ENCODE measurements at places on chromosomes 6 and 20.

GRCh38 chr6:131652472-131652871, 15.4 kb downstream of the ENPP3 start:
- no peak for DNase-seq

- DNase-seq, result no peak
These were observed 26.5 kb downstream of the NKAIN2 start for GRCh38 chr6:123830120-123830519.

DNA sequence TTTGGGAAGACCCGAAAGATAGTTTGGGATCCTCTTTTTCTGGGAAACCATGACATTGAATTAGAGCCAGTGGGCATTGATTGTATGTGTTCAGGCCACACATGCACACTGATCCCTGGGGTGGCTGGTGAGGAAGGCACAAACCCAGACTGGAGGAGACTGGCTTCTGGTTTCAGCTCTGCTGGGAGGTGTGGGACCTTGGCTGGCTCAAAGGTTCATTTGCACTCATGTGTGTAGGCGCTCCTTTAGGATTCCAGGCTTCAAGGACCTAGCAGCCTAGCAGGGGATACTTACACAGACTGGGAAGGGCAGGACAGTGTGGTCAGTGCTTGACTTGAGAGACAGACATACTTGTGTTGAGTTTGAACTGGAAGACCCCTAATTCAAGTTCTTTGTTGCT, 7.2 kb downstream of the RIN2 start:
- DNase-seq, result no peak

GRCh38 chr6:44211284-44211683, 5.4 kb upstream of the MYMX start:
- DNase-seq, result no peak

DNA sequence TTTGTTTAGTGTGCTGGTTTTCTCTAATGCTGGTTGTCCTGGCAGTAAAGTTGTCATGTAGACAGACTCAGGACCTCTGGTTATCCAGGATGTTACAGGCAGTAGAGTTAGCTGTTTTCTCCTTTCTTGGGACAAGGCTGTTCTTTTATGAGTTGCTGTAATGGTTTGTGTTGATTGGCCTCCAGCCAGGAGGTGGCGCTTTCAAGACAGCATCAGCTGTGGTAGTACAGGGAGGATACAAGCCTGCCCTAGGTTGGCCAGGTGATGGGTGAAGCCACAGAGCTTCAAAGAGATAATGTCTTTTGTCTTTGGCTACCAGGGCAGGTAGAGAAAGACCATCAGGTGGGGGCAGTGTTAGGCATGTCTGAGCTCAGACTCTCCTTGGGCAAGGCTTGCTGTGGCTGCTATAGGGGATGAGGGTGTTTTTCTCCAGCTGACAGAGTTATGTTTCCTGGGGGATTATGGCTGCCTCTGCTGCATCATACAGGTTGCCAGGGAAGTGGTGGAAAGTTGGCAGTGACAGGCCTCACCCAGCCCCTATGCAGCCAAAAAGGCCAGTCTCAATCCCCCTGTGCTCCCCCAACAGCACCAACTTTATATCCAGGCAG, 127.2 kb upstream of the TAB2 start:
- no peak for DNase-seq

GRCh38 chr6:27777614-27778355, 134.4 kb downstream of the OR2B2 start:
- no peak for DNase-seq

DNA sequence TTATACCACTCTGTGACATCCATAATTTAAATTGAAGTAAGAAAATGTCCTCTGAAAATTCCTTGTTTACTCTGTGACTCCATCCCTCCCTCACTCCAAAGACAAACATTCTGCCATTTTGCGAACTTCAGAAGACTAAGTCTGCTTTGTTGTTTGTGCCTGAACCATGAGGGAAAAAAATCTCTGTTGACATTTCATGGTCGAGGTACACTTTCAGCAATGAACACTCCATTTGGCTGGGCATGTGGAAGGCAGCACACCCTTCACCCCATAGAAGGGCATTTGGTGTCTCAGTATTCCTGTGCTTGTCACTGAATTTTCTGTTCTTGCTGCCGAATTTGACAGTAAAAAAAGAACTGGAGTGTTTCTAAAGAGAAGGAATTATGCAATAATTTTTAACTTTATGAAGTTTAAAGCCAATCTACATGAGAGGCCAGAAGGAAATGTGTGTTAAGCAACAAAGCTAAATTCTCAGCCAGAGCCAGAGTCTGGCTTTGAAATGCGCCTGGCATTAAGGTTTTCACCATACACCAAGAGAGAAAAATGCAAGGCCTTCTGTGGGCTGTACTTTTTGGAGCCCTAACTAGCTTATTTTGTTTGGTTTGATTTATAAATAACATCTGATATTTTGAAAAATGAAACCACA, 4.7 kb upstream of the PBOV1 start:
- DNase-seq, result no peak

- DNase-seq, result no peak
These were observed 7.9 kb upstream of the ARMC12 start for GRCh38 chr6:35728683-35729678.

- no peak for DNase-seq
These were observed 32.7 kb upstream of the PROKR2 start for GRCh38 chr20:5349448-5349847.

GRCh38 chr20:48194583-48194982, 409.3 kb upstream of the SULF2 start:
- DNase-seq, result no peak

DNA sequence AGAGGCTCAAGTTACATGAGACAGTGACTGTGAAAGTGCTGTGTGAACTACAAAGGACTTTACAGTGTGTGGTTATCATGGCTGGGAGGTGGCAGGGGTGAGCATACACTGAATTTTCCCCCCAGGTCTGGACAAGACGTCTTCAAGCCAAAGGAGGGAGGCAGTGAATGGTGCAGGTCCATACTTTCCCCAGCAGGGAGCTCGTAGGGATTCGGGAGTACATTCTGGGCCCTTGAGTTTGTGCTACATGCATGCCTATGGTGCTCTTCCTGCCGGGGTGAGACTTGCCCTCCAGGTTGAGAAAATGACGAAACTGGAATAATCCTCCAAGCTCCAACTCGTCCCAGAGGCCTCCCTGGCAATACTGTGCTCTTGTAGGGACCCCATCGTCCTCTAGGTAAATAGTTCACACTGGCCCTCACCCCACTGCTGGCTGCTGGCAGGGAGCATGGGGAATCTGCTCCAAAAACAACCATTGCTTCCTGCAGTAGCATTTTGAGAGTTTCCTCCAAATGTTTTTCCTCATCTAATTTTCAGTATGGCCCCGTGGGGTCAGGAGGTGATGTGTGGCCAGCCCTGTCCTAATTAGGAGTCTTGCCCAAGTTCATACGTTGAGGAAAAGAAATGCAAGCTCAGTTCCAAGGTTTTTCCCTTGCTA, 57.6 kb downstream of the ZNF831 start:
- DNase-seq, result no peak

DNA sequence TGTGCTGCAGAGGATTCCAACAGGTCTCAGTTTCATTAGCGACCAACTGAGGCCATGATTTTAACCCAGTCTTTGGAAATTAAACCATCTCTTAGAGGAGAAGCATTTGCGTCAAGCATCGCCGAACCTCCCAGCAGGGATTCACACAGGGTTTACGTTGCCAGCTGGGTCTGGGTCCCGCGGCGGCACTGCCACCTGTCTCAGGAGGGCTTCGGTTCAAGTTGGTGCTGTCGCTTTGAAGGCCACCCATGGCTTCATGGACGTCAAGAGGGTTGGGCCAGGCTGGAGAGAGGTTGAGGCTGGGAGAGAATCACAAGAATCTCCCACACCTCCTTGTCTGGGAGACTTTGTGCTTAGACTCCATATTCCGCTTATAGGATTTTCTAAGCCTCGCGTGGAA, 43.0 kb upstream of the FRMD1 start:
- DNase-seq, result no peak

DNA sequence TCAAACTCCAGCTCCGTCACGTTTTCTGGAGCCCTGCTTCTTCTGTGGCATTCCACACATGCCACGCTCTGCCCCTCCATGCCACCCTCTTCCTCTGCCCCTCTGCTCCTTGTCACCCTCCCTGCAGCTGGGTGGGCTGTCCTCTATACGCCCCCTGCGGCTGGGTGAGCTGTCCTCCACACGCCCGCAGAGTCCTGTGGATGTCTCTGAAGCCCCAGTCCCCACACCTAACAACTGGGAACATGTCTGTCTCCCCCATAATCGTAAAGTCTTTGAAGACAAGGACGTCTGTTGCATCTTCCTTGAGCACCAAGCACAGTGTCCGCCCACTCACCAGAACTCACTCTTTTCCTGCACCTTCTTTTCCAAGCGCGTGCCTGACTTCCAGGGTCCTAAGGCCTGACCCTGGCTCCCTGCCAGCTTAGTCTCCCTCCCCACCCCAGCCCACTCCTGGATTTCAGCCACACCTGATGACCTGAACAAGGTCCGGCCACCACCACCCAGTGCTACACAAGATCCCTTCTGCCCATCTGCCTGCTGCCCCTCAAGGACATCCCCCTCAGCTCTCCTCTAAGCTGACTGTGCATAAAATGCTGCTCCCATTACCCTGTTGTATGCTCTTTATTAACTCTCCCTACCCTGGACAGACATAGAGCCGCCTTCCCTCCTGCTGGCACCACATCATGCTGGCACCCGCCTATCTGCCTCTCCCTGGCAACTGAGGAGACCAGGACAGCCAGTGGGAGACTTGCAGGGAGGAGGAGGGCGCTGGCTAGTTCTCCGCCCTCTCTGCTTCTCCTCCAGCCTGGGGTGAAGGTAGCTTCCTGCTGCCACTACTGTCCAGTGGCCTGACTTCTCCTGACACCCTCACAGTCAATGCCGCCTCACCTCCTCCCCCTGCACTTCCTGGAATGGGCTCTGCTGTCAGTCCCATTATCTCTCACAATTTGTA, 10.7 kb upstream of the PRR18 start:
- DNase-seq, result no peak

DNA sequence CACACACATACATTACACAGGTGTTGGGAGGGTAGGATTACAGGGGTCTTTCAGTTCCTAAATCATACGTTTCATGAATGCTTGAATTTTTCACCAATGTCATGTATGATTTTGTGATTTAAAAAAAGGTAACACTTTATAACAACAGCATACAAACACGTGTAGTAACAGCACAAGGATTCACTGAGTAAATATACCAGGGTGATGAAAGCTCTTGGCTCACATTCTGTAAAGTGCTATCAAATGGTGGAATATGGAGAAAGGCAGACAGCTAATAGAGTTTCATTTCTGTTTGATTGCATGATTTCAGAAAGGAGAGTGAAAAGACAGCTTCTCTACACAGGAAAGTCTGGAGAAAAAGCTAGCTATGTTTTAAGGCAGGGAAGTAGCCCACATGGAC, 231.9 kb downstream of the CD83 start:
- DNase-seq, result no peak

DNA sequence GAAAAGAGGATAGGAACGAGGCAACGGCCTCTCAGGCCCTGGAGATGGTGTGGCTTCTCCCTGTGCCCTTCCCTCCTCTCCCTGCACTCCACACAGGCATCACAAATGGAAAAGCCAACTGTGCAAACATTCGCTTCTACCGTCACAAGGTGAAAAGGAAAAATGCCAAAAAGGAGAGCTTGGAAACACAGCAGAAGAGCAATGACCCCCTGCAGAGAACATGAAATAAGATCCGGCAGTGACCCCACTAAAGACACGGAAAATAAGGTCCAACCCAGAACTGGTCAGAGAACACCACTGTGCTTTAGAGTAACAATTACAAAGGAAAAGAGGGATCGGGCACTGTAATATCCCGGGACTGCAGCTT, 63.0 kb downstream of the SLC22A23 start:
- DNase-seq, result no peak

GRCh38 chr20:22563062-22563965, 21.1 kb downstream of the FOXA2 start:
- no peak for DNase-seq

DNA sequence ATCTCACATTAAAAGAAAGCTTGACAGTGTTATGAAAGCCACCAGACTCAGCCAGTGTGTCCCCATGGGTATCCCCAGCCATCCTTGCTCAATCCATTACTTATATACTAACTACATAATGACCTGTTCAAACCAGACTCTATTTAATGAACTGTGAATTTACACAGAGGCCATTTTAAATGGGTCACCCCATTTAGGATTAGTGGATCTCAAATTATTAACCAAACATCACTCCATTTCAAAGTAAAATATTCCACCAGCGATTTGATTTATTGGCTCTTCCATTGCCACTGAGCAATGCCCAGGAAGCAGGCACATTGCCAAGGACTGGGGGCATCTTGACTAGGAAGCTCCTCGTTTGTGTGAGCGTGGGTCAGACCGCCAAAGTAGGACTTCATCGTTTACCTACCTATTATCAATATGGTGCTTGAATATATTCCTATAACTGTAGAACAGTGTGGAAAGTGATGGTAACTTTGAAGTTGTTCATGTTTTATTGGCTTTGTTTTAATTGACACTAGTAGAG, 15.5 kb upstream of the NPEPL1 start:
- DNase-seq, result no peak

DNA sequence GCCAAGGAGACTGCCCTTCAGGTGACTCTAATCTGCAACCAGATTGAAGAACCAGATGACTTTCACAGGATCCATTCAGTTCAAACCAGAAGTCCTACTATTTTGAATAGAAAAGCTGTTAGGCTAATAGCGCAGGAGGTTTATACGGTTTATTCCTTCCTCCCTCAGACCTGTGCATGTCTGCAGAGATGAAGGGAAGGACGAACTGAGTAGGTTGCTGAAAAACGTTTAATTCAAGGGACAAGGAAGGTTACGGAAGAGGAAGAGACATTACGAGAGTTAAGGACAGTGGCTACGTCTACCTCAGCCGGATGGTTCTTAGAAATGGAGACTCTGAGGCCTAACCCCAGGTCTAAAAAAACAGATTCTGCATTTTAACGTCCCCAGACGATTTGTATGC, 978 bp downstream of the AURKA start:
- no peak for DNase-seq

DNA sequence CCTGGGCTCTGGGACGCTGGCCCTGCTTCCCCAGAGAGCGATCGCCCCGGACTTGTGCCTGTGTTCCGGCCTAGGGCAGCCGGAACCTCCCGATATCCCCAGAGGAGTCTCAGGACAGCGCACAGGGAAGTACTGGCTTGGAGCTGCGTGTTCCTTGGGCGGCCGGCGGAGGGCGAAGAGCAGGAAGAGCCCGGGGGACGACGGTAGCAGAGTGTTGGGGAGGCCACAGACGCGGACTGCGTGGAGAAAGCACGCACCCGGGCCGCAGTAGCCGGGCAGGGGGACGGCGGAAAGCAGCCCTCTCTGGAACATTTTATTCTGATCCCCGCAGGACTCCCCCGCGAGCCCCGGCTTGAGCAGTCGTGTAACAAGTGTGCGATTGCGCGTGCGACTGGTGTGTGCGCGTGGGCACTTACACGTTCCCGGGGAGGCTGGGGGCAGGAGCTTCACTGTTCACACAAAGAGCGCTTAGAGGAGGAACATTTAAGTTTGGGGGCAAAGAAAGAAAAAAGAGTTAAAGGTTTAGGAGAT, 36.1 kb downstream of the NCR2 start:
- no peak for DNase-seq

Measured in stimulated activated CD8-positive, alpha-beta memory T cell treated with anti-CD3 and anti-CD28 coated beads, Interleukin-7, amount 100 ng/mL, for 1 hour (primary cell).